Anterior cingulate cortex (tissue), 58 donors: ENCODE measurements at places on chromosomes 1 and 21.

- no peak for DNase-seq
These were observed 30.2 kb upstream of the IGSF3 start for GRCh38 chr1:116697548-116698243.

GRCh38 chr1:199907361-199907760, 120.1 kb upstream of the NR5A2 start:
- no peak for DNase-seq

- DNase-seq: no peak
These were observed 48.7 kb downstream of the ZNF326 start for GRCh38 chr1:90043586-90043985.

- DNase-seq: no peak
These were observed 116.2 kb downstream of the DISP1 start for GRCh38 chr1:222931023-222931422.

DNA sequence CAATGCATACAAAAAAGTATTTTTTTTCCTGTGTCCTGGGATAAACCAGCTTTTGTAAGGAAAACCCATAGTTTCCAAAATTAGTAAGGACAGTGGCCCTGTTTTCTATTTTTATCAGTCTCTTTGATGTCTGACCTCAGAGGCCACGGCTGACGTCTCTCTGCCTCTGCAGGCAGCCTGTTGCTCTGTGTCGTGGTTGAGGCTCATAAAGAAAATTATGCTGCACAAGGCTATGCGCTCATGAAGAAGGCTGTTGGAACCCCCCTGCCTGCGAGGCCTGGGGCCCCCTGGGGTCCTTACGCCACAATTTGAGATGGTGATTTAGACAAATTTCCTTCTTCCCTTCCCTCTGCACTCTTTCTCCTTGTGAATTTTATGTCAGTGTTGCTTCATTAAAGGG, 48.9 kb downstream of the AGPAT3 start:
- no peak for DNase-seq

DNA sequence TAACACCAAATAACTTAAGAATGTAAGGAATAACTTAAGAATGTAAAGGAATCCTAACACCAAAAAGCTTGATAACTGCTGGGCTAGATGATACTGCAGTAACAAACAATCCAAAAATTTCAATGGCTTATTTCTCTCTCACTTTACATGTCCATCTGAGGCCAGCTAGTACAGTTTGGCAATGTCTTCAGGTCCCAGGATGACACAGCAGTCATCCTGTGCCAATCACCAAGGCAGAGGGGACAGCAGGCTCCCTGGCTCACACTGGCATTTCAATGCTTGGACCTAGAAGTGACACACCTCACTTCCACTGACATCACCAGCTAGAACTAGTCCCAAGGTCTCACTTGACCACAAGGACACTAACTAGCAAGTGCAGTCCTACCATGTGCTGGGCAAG, 15.3 kb downstream of the DNAJC11 start:
- DNase-seq: no peak

GRCh38 chr1:64822621-64823020, 77.7 kb downstream of the RAVER2 start:
- DNase-seq: no peak

DNA sequence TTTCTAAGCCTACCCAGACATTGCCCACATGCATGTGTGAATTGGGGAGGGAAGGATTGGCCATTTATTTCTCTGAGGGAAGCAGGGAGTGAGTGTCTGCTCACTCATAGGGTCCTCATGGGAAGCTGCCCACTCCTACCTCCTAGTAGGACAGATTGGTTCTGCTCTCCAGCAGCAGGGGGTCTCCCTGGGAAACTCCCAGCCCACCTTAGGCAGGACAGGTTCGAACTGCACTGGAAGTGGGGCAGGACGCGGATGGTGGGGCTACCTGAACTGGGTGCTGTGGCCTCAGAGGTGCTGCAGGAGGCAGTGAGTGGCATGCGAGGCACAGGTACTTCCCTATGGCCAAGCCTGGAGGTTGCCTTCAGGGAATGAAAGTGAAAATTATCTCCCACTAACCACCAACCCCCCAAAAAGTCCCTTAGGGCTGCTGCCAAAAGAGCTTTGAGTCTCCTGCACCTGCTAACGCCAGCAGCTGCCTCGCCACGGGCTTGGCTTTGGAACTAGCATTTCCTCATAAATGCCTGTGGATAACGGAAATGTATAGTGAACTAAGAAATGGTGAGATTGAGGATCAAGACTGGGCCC, 157.0 kb upstream of the COA6 start:
- DNase-seq: no peak

- DNase-seq: no peak
These were observed 33.2 kb downstream of the PRAMEF20 start for GRCh38 chr1:13443335-13443979.

DNA sequence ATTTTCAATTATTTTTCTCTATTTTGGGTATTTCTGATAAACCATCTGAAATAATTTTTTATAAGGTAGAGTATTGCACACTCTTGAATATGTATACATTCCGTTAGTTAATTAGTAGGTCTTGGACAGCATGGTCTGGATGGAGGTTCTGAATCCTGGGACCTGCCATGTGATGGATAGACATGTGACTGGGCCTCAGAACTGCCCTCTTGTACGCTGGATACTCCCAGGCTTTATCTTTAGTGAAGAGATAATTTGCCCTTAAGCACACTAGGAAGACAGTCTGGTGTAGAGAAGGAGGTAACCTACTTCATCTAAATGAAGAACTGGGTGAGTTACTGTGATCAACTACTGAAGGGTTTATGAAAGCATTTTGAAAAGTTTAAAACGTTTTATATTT, 48.9 kb downstream of the CNIH3 start:
- no peak for DNase-seq

DNA sequence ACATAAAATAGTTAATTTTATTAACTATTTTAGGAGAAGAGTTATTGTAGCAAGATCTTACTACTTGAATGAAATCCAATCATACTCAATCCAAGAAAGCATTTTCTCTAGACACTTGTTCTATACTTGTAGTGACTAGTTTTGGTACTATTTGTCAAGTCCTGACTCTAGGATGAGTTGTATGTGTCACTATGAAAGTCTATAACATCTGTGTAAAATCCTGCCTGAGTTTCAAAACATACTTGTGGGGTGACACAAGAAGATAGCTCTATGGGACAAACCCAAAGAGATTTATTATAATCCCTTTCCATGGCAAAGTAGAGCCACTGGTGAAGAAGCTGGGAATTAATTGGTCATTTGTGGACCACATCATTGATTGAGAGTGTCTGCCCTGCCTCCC, 1042.2 kb upstream of the ADGRL4 start:
- DNase-seq: no peak

GRCh38 chr21:44564886-44565598, 6.4 kb upstream of the KRTAP10-3 start:
- no peak for DNase-seq

DNA sequence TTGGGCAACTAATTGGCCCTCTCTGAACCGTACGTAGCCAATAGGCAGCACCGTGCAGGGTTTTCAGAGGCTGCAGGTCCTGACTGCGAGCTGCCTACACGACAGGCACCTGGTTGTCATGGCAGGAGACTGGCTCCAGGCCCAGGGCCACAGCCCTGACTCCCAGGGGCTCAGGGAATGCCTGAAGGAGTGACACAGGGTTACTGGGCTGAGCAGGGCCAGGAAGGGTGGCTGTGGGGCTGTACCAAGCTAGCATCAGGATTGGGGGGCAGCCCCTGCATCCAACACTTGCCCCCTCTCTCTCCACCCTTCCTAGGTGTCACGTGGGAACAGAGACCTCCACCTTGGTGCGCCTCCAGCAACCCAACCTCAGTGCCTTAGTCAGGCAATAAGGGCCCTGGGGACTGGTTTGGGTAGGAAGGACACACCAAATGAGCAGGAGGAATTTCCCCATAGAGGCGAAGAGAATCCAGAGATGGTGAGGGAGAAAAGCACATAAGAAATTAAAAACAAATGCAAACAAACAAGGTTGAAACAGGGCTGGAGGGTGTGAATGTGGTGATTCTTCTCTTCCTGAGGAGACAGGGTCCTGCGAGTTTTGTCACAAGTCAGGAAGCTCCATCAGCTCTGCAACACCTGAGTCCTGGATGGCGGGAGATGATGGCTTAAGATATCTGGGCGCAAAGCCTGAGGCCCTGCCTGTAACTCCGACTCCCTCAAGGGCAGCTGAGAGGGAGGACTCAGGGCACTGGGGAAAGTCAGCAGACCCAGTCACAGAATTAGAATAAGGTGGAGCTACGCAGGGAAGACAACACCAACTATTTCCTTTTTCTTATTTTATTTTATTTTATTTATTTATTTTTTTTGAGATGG, 19.7 kb upstream of the RNU1-4 start:
- no peak for DNase-seq

DNA sequence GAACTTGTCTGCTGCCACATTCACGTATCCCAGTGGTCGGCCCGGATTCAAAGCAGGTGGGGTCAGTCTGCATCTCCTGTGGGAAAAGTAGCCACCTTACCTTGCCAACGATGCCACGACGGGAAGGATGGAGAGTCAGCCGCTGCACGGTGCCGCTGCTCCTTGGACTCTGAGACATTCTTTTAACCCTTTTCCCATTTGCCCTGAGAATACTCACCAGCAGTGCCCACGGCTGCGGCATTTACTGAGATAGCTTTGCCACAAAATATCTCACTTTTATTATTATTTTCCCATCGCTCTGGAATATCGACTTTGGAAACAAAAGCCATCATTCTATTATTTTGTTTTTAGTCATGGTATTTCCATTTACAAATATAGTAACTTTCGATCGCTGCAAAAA, 15.3 kb upstream of the TTC34 start:
- DNase-seq: no peak

DNA sequence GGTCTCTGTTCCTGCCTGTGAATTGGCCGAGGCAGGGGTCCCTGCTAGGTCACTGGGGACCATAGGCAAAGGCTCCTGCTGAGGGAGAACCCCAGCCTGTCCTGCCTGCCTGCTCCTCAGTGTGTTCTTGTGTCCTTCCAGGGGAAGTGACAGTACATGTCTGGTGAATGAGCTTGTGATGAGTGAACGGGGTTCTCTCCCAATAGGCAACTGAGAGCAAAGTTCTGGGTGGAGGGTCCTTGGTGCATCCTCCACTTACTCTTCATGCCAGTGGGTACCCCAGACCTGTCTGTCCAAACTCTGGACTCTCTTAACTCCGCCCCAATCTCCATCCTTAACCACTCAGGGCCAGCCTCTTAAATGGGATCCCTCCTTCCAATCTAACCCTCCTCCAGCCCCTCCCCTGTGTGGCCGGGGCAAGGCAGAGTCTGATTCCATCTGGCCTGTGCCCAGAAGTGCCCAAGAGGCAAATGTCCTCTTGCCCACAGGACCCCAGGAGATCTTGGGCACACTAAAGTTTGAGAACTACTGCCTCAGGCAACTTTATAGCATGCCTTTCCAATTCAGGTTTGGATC, 2.0 kb downstream of the XKR8 start:
- DNase-seq: no peak

DNA sequence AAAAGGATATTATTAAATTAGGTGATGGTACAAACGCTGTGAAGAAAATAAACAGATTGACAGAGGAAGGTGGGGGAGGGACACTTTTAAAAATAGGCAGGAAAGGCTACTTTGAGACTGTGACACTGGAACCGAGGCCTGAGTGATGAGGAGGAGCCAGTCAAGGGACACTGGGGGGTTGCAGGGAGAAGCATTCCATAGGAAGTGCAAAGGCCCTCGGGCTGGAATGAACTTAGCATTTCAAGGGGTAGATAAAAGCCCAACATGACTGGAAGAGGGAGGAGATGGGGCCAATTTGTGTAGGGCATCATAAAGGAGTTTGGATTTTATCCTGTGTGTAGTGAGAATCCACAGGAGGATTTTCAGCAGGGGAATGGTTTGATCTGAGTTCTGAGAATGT, 15.9 kb downstream of the C1orf94 start:
- DNase-seq: no peak

DNA sequence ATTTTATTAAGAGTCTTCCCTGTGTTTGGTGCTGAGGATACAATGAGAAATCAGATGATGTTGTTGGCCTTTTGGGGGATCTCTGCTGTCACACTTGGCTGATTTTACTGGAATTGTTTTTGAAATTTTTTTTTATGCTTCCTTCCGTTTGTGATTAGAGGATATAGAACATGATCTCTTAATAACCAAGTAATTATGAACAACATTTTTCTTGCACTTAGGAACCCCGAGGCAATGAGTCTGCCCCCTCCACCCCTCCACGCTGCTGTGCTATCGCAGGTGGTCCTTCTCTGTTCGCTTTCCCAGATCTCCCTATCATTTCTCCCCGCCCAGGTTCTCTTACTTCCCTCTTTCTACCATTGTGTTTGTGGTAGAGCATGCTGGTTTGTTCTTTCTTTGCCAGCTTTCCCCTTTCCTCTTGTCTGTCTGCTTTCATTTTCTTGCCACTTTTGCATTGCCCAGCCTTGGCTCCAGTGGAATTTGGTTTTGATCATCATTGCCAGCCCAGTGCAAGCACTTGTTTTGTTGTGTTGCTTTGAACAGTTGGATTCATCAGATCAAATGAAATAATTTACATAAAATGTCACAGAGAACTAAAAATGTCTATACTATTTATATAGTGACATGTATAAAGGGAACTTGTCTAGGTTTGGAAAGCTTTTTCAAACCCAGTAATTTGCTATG, 73.1 kb upstream of the SCCPDH start:
- no peak for DNase-seq

GRCh38 chr1:36553591-36554322, 71.0 kb upstream of the CSF3R start:
- DNase-seq: peak; percentile 35

- no peak for DNase-seq
These were observed 9.9 kb upstream of the SLC45A3 start for GRCh38 chr1:205690122-205690756.

GRCh38 chr1:194705123-194705854, 1518.9 kb upstream of the B3GALT2 start:
- no peak for DNase-seq

- DNase-seq: no peak
These were observed 49.0 kb downstream of the TOMM20 start for GRCh38 chr1:235079443-235080296.

DNA sequence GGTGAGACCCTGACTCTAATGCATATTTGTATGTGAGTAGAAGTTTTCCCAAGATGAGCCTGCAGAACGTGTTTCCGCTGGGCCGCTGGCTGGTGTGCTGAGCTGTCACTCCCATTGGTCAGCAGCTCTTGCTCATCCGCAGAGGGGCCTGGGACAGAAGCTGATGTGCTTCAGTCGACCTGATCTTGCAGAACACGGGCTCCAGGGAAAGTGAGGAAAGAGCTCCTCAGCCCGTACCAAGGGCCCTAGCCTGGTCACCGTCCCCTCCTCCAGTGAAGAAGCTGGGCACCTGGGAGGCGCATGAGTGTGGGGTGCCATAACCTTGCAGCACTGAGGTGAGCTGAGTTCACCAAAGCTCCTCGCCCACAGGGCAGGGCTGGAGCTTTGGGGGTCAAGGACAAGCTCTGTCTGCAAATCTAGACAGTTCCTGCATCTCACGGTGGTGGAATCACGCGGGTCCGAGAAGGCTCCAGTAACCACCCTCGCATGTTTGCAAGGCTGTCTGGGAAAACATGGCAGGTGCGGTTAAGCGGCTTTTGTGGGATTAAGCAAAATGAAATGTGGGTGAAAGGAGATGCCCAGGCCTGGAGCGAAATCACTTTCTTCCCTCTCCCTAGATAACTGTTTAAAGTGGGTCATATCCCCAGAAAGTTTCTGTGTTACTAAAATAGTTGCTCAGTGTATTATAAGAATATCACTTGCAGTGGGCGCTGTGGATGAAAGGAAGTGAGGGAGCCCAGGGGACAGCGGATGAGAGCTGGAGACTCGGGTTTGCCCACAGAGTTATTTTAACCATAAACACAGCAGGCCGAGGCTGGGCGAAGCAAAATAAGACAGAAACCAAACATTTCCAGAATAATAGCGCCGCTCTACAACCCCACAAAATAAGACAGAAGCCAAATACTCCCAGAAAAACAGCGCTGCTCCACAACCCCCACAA, 33.1 kb upstream of the LRRC3 start:
- no peak for DNase-seq
